ENCODE measurements at places on chromosomes 3 and 15. TPM values are rescaled to one million over a fixed set of nuclear protein-coding genes. Genes with fewer than 3 reads are reported as not detected.

The TNFAIP8L3 gene
- 30.9 TPM for total RNA-seq

GRCh38 chr15:41945731-41946130, 26.6 kb downstream of the EHD4 start:
- DNase-seq, result no peak

The DLL4 gene
- total RNA-seq, result 0.13 TPM

DNA sequence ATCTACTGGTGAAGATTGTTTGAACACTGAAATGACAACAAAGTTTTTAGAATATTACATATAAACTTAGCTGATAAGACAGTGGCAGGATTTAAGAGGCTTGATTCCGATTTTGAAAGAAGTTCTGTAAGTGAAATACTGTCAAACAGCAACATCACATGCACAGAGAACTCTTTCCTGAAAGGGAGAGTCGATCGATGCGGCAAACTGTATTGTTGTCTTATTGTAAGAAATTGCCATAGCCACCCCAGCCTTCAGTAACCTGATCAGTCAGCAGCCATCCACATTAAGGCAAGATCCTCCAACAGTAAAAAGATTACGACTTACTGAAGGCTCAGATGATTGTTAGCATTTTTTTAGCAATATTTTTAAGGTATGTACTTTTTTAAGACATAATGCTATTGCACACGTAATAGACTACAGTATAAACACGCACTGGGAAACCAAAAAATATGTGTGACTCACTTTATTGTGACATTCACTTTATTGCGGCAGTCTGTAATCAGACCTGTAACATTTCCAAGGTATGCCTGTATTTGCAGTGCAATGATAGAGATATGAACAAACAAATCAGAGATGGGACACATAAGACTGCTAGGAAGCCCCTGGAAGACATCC, 225.6 kb upstream of the UBE2E1 start:
- no peak for DNase-seq

GRCh38 chr3:39372833-39373232, 10.3 kb upstream of the SLC25A38 start:
- DNase-seq, result no peak

Measured in myocyte (in vitro differentiated cells).